NCI-H446 (cell line): ENCODE measurements at places on chromosomes 11 and 22.

GRCh38 chr11:67455054-67455453 lies at the start of gene CABP4:
Gene CABP4 (plus strand): TSS chr11:67455354. CDS start chr11:67455424, 70 bp downstream.
- DNase-seq: no peak

DNA sequence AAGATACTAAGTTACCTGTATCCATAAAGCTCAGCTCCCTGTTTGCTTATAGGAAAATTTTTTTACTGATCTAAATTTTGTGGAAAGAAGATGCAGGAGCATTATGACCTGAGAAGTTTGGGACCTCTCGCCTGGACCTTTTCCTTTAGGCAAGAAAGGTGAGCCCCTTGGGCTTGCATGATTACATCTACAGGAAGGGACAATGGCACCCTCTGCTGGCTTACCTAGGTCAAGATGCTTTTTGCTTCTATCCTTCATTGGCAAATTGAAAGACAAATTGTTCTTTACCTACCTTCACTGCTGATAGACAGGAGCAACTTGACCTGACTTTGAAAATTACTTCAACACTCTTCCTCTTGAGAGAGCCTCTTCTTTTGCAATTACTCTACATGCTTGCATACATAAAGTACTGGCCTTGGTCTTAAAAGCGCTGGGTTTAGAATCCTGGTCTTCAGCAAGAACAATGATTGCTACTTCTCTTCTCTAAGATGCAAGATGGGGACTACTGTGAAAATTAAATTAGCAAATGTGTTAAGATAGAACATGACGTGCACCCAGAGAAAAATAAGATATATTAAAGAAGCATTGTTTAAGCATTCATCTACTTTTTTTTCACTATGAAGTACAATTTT lies 147.2 kb downstream of the TRPC6 start:
- peak; percentile 60 for DNase-seq

- no peak for DNase-seq
These were observed 141.4 kb downstream of the NTM start for GRCh38 chr11:131511794-131512193.

- no peak for DNase-seq
These were observed 1.8 kb downstream of the IGF2 start for GRCh38 chr11:2137202-2138067.

- DNase-seq: no peak
These were observed 44.6 kb downstream of the PHF21B start for GRCh38 chr22:44965171-44965570.
